ENCODE measurements at places on chromosomes 2 and 18. TPM values are rescaled to one million over a fixed set of nuclear protein-coding genes. Genes with fewer than 3 reads are reported as not detected.

- H3K27me3 ChIP-seq, result peaks cover 25% of the 10 kb centered on the region
- H3K4me1 ChIP-seq, result peaks cover 51% of the 10 kb centered on the region
- H3K27ac ChIP-seq, result peak overlapping the region; percentile 81
- peak overlapping the region; percentile 65 for H3K4me3 ChIP-seq
Measured at GRCh38 chr2:29314816-29315571, 199.8 kb downstream of the CLIP4 start.

DNA sequence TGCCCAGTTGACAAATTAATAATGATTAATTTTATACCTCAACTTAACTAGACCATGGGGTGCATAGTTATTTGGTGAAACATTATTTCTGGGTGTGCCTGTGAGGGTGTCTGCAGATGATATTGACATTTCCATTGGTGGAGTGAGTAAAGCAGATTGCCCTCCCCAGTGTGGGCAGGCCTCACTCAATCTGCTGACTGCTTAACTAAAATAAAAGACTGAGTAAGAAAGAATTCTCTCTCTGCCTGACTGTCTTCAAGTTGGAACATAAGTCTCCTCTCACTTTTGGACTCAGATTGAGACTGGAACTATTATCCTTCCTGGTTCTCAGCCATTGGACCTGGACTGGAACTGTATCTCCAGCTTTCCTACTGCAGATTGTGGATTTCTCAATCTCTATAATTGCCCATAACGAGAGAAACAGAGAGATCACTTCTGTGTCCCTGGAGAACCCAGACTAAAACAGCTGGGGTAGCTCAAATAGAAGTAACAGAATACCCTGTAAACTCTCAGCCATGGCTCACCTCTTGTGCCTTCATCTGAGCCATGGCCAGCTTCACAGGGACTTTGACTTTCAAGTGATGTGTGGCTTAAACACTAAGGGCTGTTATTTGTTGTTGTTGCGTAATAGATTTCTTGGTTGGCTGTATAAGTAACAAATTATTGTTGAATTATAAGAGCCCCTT lies 575.3 kb upstream of the RAB6C start:
- H3K27me3 ChIP-seq, result peaks cover 2% of the 10 kb centered on the region
- H3K4me1 ChIP-seq, result no peaks in the 10 kb centered on the region
- H3K4me3 ChIP-seq, result no peak overlapping the region
- DNase-seq, result no peak

DNA sequence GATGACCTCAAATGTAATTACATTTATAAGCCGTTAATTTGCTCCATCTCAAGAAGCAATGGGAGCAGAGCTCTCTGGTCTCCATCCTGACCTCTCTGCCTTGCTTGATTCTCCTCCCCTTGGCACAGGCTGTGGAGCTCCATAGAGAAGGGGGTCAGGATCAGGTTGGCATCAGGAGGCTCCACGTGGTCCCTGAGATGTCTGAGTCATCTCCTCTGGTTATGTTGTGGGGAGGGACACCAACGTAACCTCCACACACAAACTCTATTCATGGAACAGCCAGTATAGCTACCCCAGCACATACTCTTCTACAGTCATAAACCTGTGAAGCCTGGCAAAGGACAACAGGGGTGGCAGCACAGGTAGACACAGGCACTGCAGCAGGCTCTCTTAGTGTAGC lies 29.0 kb downstream of the TRABD2A start:
- no peaks in the 10 kb centered on the region for H3K27me3 ChIP-seq
- DNase-seq, result no peak
- no peak overlapping the region for H3K4me3 ChIP-seq
- H3K36me3 ChIP-seq, result peaks cover 81% of the 10 kb centered on the region

CDKL4 gene
- 1.1 TPM for total RNA-seq

STPG4 gene
- total RNA-seq, result 0.21 TPM

- H3K4me3 ChIP-seq, result no peak overlapping the region
- no peak for DNase-seq
- H3K36me3 ChIP-seq, result no peaks in the 10 kb centered on the region
Measured at GRCh38 chr18:10320791-10321190, 133.6 kb upstream of the APCDD1 start.

DNA sequence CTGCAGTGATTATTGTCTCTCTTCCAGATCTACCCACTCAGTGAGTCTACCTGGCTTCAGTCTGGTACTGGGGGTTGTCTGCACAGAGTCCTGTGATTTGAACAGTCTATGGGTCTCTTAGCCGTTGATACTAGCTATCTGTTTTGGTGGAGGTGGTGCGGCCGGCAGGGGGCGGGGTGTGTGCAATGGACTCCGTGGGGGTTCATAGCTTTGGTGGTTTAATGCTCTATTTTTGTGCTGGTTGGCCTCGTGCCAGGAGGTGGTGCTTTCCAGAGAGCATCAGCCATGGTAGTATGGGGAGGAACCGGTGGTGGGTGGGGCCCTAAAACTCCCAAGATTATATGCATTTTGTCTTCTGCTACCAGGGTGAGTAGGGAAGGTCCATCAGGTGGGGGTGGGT lies 1120.1 kb upstream of the FAM98A start:
- H3K27me3 ChIP-seq, result no peaks in the 10 kb centered on the region
- DNase-seq, result no peak

DNA sequence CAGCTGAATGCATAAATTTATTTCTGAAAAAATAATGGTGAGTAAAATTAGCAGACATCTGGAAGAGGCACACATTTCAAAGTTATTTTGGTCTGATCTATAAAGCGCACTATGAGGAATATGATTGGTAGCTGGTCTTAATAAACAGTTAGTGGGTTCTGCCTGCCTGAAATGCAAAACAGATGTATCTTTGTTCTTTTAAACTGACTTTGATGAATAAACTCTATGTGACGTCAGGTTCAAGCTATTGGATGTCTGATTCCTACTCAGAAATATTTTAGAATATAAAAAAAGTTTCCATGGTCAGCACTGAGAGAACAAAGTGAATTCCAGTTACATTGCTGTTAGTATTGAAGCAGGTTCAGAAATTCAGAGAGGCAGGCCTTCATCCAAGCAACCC lies 136.4 kb downstream of the TPGS2 start:
- H3K27me3 ChIP-seq, result peaks cover 8% of the 10 kb centered on the region
- H3K27ac ChIP-seq, result no peak overlapping the region
- DNase-seq, result no peak
- no peaks in the 10 kb centered on the region for H3K4me1 ChIP-seq
- no peak overlapping the region for H3K4me3 ChIP-seq

DNA sequence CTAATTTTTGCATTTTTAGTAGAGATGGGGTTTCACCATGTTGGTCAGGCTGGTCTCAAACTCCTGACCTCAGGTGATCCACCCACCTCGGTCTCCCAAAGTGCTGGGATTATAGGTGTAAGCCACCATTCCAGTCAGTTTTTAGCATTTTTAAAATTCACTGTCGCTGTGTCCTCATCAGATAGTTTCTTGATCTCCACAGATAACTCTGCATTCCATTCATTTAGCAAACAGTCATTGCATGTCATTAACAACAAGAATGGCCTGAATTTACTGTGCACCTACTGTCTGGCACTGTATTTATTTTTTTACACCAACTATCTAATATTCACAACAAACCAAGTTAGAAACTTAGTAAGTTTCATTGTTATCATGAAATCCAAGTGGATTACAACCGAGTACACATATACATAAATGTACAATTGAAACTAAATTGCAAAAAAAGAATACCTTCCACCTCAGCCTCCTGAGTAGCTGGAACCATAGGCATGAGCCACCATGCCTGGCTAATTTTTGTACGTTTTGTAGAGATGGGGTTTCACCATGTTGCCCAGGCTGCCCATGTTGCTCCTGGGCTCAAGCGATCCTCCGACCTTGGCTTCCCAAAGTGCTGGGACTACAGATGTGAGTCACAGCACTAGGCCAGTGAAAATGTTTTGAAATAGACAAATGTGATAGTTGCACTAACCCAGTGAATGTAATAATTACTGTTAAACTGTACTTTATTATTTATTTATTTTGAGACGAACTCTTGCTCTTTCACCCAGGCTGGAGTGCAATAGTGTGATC lies 4.3 kb downstream of the MCEE start:
- H3K27me3 ChIP-seq, result no peaks in the 10 kb centered on the region
- H3K4me1 ChIP-seq, result peaks cover 10% of the 10 kb centered on the region
- H3K27ac ChIP-seq, result no peak overlapping the region
- peaks cover 6% of the 10 kb centered on the region for H3K36me3 ChIP-seq

Measured in activated CD8-positive, alpha-beta T cell treated with anti-CD3 and anti-CD28 coated beads, Interleukin-2, amount 10 ng/mL, durations not matched to agents 7 days and 5 days (primary cell).